ENCODE measurements at places on chromosomes 13 and 19.

DNA sequence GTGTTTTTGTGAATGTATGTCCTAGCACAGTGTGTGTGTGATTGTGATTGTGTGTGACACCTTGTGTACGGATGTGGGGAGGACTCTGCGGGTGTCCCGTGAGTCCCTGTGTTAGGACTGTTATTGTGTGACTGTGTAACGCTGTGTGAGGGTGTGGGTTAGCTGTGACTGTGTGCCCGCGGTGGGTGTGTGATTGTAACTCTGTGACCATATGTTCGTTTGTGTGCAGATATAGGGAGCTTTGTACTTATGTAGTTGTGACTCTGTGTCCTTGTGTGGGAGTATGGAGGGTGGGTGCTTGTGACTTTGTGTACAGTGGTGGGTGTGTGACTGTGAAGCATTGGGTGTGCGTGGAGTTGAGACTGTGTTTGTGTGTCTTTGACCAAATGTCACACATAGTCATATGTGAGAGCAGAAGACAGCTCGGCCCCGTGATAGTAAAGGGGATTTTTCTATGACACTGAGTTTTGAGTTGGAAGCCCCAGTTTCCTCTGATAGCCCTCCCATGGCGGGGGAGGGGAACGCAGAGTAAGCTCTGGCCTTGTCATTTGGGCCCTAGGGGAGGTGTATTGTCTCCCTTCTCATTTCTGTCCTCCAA lies 949 bp upstream of the ZNF260 start:
- no peak for DNase-seq

DNA sequence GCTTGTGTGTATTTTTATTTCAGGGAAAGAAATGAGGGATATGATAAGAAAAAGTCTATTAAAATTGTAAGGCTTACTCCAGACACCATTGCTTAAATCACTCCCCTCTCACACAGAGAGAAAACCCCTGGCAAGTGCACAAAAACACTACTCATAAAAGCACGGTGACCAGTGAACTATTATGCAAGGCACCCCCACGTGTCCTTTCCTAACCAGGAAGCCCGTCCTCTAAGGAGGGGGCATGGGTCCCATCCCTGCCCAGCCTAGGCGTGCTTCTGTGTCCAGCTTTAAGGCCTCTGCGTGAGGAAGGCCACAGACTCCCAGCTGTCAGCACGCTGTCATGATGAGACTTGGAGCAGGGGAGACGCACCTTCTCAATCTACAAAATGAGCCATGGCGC lies 83.5 kb downstream of the SLC7A1 start:
- DNase-seq = no peak

DNA sequence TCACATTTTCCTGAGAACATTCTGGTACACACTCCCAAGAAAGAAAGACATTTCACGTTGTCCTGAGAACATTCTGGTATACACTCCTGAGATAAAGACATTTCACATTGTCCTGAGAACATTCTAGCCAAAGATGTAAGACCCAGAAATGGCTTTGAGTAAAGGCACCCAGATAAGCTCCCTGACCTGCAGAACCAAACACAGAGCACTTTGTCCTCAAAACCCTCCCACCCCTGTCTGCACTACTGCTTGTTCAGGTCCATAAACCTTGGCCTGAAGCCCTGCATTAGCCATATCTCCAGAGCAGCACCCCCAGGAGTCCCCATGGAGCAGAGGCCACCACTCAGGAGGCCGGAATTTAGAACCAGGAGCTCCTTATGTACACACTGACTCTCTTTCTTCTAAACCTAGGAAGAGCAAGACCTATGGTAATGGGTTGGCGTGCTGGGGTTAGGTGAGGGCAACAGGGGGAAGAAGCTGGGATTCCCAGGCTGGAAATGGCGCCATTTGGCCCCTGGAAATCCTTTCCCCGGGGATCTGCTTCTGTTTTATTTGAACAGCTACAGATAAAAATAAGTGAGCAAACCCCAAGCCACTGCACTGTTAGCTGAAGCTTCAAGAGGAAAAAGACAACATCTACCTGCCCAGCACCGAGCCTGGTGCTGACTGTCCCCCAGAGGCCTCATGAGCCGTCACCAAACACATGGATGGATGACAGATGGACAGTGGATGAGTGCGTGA lies 13.7 kb downstream of the GAS6 start:
- no peak for DNase-seq

GRCh38 chr13:75797719-75798118 lies 161.6 kb downstream of the LMO7 start:
- DNase-seq = no peak

- DNase-seq = no peak
Measured at GRCh38 chr13:95349267-95349666, 48.0 kb upstream of the ABCC4 start.

GRCh38 chr19:7540761-7541474 lies 5.4 kb downstream of the PNPLA6 start:
- no peak for DNase-seq

DNA sequence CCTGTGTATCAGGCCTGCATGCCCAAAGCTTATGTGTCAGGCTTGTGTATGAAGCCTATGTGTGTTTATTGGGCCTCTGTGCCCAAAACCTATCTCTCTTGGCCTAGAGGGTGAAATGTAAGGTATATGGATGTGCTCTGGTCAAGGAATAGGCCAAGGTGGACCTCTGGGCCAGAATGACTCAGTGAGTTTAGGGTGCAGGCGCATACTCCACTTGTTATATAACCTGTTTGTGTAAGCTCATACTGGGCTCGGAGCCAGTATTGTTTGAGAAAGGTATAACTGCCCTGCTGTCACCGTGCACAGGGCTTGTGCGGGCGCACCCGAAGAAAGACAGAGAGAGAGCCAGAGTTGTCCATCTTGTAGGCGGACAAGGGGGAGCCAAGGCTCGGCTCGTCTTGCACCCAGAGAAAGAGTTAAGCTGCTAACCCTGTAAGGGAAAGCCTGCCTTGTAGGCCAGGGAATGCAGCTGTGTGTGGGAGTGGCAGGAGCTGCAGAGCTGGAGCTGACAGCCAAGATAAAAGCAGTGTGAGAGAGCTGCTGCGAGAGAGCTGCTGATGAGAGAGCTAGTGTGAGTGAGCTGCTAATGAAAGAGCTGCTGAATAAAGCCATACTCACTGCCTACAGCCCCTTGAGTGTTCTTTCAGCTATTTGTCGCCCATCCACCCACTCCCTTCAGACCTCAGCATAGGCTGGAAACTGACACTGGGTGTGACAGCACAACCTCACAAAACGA lies 43.4 kb upstream of the N4BP2L1 start:
- DNase-seq = no peak
